ENCODE measurements at places on chromosomes 6 and 20. TPM values are rescaled to one million over a fixed set of nuclear protein-coding genes. Genes with fewer than 3 reads are reported as not detected.

Gene SRMS
- total RNA-seq = not detected

Gene FOXO3
- 151 TPM for total RNA-seq

Gene PRR18
- total RNA-seq = not detected

Gene MUC21
- total RNA-seq = not detected

Gene COX7A2
- 248 TPM for total RNA-seq

Gene MYT1
- total RNA-seq = not detected

Gene PIM1
- 24.1 TPM for total RNA-seq

Gene FAM217A
- total RNA-seq = not detected

Gene NEDD9
- 88.1 TPM for total RNA-seq

Gene EEF1A2
- total RNA-seq = not detected

Gene EPB41L2
- total RNA-seq = 124 TPM

Gene RSPH3
- total RNA-seq = 4.7 TPM

Gene CALHM6
- 5.6 TPM for total RNA-seq

Gene BPIFB1
- total RNA-seq = not detected

Gene FAM184A
- total RNA-seq = 6.6 TPM

Gene PDE7B
- total RNA-seq = 7.9 TPM

Gene RRAGD
- 40.1 TPM for total RNA-seq

Gene NRSN1
- not detected for total RNA-seq

Gene SLC22A1
- total RNA-seq = 1.4 TPM

Gene SYNDIG1
- 1.5 TPM for total RNA-seq

Gene SIRPD
- total RNA-seq = not detected

Gene FAM162B
- 6.6 TPM for total RNA-seq

Gene MATN4
- total RNA-seq = not detected

Gene SYCP2
- total RNA-seq = 3.7 TPM

Gene APOBEC2
- total RNA-seq = not detected

Gene KCNS1
- not detected for total RNA-seq

Gene CAGE1
- total RNA-seq = not detected

Gene RNASET2
- total RNA-seq = 45.0 TPM

Gene RAET1G
- total RNA-seq = not detected

Gene SAMD3
- total RNA-seq = 1.1 TPM

Gene NHLRC1
- 1.2 TPM for total RNA-seq

Gene CCN6
- not detected for total RNA-seq

Gene SIRPA
- total RNA-seq = 52.5 TPM

Gene TINAG
- not detected for total RNA-seq

Gene MUC22
- total RNA-seq = not detected

Gene GSTA3
- total RNA-seq = not detected

Gene UNC5CL
- total RNA-seq = not detected

Gene MYBL2
- total RNA-seq = 0.57 TPM

Gene FOXS1
- not detected for total RNA-seq

Gene PCSK2
- total RNA-seq = not detected

Gene DAAM2
- total RNA-seq = 36.7 TPM

Gene ARMC12
- total RNA-seq = 0.98 TPM

Gene SLC22A2
- not detected for total RNA-seq

Gene MAS1
- not detected for total RNA-seq

Gene SLC4A11
- not detected for total RNA-seq

Gene SYNCRIP
- total RNA-seq = 54.6 TPM

Gene IRAK1BP1
- total RNA-seq = 2.3 TPM

Gene OR2B3
- not detected for total RNA-seq

Gene HEY2
- 1.5 TPM for total RNA-seq

Gene OR12D2
- total RNA-seq = not detected

Gene CST7
- 1.1 TPM for total RNA-seq

Gene SLC13A3
- 0.98 TPM for total RNA-seq

Gene SMPDL3A
- total RNA-seq = 21.9 TPM

Gene TMEM170B
- total RNA-seq = 23.2 TPM

Gene BPI
- total RNA-seq = 0.65 TPM

Gene LCA5
- total RNA-seq = 9.0 TPM

Gene PHACTR1
- total RNA-seq = 5.4 TPM

Gene TNFRSF21
- 42.0 TPM for total RNA-seq

Gene IPCEF1
- total RNA-seq = 1.1 TPM

Gene ZDHHC14
- total RNA-seq = 6.6 TPM
